ENCODE measurements at places on chromosomes 3 and 15.

- no peak for DNase-seq
Observed at GRCh38 chr3:134840459-134840858, 45.4 kb downstream of the EPHB1 start.

GRCh38 chr3:169668072-169668956 lies 4.8 kb upstream of the MECOM start:
- no peak for DNase-seq

GRCh38 chr3:178845420-178846118 lies 226.0 kb downstream of the ZMAT3 start:
- no peak for DNase-seq

GRCh38 chr3:19232566-19232965 lies 84.3 kb downstream of the KCNH8 start:
- DNase-seq = no peak

DNA sequence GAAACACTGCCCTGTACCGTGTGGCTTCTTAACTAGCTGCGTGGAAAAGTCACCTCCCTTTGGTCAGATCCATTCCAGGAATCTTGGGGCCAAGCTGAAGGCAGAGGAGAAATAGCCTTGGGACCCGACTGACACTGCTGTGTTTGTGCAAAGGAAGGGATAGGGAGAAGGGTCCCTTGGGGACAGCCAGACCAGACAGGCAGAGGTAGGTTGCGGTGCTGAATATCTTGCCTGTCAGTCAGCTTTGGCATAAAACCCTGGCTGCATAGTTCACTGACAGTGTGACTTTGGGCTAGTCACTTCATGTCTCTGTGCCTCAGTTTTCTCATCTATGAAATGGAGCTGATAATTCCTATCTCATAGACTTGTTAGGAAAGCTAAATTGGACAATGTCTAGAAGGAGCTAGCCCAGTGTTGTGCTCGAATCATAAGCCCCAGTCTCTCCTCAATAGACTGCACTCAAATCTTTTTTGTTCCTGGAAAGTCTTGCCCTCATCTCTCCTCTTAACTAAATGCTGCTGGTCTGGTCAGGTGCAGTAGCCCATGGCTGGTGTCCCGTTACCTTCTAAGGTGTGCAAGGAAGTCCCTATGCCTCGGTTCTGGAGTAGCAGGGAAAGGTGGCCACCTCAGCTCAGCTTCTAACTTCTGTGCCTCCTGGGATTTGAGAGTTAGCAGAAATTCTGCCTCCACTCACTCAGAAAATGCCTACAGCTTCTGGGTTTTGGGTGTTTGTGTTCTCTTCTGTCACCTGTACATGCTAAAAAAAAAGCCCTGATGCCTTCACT lies 25.8 kb downstream of the FGD5 start:
- DNase-seq = no peak

DNA sequence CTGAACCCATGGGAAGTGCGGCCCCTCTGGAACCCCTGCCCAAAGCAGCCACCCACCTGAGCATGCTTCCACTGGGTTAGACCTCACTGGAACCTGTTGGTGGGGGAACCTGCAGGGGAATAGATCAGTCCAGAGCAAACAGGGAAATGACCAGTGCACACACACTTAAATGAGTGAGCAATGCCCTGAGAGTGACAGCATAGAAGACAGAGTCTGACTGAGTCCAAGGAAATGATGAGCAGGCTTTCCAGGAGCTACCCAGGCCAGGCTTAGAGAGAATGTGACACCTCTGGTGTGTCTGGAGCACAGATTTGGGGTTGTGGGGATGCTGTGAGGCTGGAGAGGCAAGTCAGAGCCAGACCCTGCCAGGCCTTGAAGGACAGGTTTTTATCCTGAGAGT lies 28.5 kb downstream of the PLA1A start:
- DNase-seq = no peak

All from cerebellum (tissue), 4 donors.